ENCODE measurements at places on chromosomes 11 and 22. TPM values are rescaled to one million over a fixed set of nuclear protein-coding genes. Genes with fewer than 3 reads are reported as not detected.

DSCAML1 gene
- under 0.01 TPM for total RNA-seq

INSC gene
- not detected for total RNA-seq

MFRP gene
- total RNA-seq, result not detected

UBQLNL gene
- total RNA-seq, result 0.05 TPM

EMSY gene
- 21.4 TPM for total RNA-seq

KREMEN1 gene
- total RNA-seq, result 0.56 TPM

TRIM6 gene
- 3.3 TPM for total RNA-seq

A4GALT gene
- 60.2 TPM for total RNA-seq

LRRN4CL gene
- total RNA-seq, result 0.51 TPM

NRIP3 gene
- total RNA-seq, result 1.2 TPM

VPS37C gene
- 9.7 TPM for total RNA-seq
